ENCODE measurements at places on chromosomes 6 and 20.

DNA sequence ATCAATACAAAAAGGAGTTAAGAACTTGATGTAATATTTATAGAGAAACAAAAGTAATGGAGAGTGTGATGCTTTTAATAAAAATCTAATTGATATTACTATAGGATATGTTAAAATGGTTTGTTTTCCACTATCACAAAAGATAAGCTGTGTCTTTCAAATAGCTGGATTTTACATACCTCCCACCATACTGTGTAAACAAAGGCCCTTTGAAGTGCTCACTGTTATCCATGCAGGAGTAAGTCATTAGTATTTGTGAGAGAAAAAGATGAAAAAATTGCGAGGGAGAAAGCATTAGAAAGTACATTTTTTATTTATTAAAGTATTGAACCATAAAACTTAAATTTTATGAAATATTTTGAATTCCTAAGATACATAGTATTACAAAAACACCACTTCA lies 733.0 kb downstream of the GRIK2 start:
- no peak for DNase-seq

DNA sequence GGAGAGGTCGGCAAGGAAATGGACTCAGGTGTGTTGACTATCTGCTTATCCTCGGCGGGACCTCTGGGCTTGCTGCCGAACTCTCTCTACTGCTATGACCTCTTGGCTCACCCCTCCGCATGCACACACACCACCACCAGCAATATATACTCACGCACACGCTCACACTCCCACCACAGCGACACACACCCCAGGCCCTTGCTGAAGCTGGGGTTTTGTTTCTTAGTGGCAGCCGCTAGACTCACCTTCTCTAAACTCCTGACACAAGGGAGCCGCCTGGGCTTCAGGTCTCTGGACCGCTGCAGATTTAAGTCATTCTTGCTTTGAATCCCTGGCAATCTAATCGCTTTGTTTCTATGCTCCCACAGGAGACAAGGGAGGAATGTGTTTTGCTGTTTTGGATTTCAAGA lies 59.4 kb upstream of the BACH2 start:
- DNase-seq: no peak

DNA sequence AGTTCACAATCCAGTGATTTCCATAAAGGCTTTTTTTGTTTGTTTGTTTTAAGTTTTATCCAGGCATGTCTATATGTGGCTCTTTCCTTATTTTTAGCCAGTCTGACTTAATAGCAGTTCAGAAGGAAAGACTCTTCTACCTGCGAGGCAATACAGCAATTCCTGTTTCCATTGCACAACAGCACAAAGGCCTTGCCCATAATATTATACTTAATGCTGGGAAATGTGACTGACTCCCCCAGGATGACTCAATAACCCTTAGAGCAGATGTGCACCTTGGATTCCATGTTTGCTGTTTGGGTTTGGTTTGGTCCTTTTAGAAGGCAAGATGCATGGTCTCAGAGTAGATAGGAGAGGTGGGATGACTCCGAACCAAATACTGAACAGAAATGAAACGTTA lies 184.1 kb downstream of the MTFR2 start:
- no peak for DNase-seq

GRCh38 chr6:64062960-64063683 lies 427.5 kb downstream of the PHF3 start:
- DNase-seq: no peak

DNA sequence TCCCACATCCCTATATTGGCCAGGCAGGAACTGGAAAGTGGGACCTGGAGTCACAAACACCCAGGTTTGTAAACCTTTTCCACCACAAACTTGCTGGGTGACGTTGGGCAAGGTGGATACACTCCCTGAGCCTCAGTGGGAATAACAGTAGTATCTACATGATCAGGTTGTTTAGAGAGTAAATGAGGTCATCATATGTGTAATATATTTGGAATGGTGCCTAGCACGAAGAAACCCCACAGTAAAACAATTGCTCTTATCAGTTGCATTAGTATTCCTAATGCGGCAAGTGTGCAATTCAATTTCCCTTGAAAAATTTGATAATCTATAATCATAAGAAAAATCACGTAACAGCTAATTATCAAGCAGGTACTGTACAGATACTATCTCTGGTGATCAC lies 51.9 kb downstream of the HIVEP2 start:
- no peak for DNase-seq

DNA sequence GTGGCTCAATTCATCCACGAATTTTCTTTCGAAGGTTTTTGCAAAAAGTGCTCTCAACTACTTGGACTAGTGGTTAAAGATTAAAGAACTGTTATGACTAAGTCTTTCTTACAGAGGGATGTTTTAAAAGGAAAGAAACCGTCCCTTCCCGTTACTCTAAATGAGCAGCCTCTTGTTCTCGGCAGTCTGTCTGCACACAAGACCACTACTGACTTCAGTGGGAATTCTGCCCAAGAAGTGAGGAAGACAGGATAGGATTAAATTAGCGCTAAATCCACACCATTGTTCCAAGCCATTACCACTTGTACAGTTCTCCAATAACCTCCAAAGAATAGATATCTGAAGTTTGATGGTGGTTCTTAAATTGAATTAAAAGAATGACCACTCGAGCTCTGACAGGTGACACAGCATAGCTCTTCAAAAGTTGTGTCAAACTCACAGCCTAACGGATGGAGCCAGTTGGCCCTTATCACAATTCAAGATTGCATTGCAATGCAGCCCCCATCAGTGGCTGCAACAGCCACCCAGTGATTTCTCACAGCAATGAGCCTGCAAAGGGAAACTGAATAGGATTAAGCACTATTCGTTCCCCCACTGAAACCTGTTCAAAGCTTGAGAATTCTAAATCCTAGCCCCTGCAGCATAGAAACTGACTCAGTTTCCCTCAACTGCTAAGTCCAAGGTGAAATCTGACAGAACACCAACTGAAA lies 1.8 kb downstream of the EPB41L2 start:
- no peak for DNase-seq

DNA sequence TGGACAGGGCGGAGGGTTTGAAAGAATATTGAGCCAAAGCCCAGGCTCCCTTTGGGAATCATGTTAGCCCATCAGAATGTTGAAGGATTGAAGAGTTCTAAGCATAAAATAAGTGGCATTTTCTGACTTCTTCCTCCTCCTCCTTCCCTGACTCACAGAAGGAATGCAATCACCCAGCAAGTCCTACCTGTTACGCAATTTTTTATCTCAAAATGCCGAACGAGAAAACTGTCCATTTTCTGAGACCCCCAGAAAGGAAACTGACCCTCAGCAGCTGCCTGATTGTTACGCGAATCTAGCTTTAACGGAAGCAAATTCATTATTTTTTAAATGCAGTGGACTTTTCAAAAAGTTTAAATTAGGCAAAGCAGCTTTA lies 4.7 kb upstream of the DNAJC5 start:
- no peak for DNase-seq

- no peak for DNase-seq
Measured at GRCh38 chr6:32226434-32226833, 2.6 kb upstream of the NOTCH4 start.

GRCh38 chr20:60587986-60588385 lies 629.8 kb downstream of the CDH26 start:
- no peak for DNase-seq

DNA sequence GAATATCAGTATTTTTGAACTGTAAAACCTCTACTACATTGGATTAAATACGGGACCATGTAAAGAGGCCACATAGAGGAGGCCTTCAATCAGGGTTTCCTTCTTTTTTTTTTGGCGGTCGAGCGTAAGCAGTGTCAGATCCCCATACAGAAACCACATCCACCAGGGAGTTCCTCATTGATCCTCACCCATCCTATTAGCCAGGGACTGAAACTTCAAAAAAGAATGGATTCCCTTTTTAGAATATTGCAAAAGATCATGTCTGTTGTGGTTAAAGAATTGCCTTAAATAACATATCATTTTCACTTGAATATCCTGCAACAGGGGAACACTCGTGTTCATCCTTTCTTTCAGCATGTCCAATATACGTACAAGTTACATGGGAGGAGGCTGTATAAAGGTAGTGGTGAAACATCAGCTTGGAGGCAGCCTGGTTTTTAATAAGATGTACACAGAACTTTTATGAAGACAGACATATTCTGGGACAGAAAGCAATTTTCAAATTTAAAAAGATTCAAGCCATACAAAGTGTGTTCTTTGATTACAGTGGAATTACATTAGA lies 96.1 kb downstream of the PPP1R14C start:
- DNase-seq: no peak

GRCh38 chr20:47051936-47052526 lies 157.4 kb downstream of the EYA2 start:
- no peak for DNase-seq

DNA sequence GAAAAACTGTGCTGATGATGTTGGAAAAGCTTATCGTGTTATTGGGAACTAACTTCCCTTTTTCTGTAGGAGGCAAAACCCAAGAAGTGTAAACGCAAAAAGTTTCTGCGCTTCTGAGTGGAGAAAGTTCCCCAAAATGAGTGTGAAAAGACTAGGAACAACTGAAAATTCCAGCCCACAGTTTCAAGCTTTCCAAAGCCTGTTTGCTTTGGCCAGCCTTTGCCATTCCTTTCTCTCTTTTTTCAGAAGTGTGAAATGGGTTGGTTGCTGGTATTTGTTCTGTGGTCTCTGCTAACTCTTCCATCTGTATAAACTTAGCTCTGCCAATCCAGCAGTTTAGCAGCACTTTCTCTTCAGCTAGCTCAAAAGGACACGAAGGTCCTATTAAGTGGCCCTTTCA lies 491.3 kb downstream of the MAFB start:
- no peak for DNase-seq

Data from mucosa of descending colon (tissue), 3 donors.